ENCODE measurements at places on chromosomes 4 and X. TPM values are rescaled to one million over a fixed set of nuclear protein-coding genes. Genes with fewer than 3 reads are reported as not detected.

DNA sequence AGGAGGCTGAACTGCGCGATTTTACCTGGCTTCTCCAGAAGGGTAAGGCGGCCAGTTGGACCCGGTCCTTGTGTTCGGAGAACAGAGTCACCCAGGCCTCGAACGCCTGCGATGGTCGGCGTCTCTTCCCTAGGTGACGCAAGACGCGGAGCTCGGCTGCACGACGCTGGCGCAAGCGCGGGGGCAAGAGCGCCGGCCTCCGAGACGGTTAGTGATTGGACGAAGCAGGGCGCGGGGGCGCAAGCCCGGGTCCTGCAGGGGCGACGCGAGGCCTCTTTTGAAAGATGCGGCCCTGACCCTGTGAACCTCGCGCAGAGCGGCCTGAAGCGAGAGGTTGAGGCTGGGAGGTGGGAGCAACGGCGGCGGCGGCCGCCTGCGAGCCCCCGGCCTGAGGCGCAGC, 428 bp downstream of the ADAD1 start:
- no peaks in the 10 kb centered on the region for H3K4me1 ChIP-seq
- DNase-seq, result no peak
- no peaks in the 10 kb centered on the region for H3K36me3 ChIP-seq
- H3K4me3 ChIP-seq, result no peak overlapping the region
- H3K27me3 ChIP-seq, result no peaks in the 10 kb centered on the region
- no peak overlapping the region for H3K27ac ChIP-seq

DNA sequence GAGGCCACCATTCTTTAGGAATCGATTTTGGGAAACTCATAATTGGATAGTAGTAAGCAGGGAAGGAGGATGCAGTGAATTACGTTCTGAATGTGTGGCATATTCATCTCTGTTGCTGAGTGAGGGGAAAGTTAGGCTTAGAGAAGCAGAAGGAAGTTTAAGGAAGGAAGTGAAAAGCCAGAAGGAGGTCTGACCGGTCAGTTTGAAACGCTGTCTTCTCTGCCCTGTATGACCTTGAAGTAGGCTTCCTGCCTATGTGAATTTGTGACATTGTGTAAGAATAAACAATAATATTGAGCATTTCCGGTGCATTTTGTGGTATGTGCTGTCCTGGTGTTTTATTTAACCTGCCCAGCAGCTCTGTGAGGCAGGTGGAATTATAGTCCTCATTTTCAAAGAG, 67.3 kb downstream of the PDLIM5 start:
- H3K4me1 ChIP-seq, result no peaks in the 10 kb centered on the region
- DNase-seq, result no peak
- no peaks in the 10 kb centered on the region for H3K27me3 ChIP-seq
- no peak overlapping the region for H3K4me3 ChIP-seq
- no peaks in the 10 kb centered on the region for H3K36me3 ChIP-seq

DNA sequence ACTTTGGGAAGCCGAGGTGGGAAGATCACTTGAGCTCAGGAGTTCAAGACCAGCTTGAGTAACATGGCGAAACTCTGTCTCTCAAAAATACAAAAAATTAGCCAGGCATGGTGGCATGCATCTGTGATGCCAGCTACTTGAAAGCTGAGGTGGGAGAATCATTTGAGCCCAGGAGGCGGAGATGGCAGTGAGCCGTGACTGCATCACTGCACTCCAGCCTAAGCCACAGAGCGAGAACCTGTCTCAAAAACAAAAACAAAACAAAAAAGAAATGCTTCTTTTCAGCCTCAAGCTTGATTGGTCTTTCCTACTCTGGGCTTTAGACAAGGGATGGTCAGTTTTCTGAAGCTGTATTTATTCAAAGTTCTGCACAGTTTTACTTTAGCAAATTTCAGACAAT, 15.8 kb upstream of the DHRSX start:
- H3K36me3 ChIP-seq, result no peaks in the 10 kb centered on the region
- H3K27me3 ChIP-seq, result no peaks in the 10 kb centered on the region
- no peak overlapping the region for H3K27ac ChIP-seq
- no peak overlapping the region for H3K4me3 ChIP-seq

DNA sequence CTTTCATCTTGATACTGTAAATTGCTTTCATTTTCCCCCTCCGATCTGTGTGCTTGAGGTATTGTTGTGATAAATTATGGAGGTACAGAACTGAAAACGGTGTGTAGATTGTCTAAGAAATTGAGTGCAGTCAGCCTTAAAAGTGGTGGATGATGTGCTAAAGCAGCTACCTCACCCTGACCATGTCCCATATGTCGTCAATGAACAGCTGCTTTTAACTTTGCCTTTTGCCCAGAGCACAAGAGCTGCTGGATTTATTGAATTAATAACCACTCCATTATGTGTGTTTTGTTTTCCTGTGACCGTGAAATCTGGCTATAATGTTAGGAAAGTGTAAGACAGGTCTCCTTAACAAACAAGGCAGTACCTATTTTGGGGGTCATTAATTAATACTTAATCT, 581.9 kb upstream of the PITX2 start:
- H3K27me3 ChIP-seq, result no peaks in the 10 kb centered on the region
- DNase-seq, result no peak
- no peak overlapping the region for H3K4me3 ChIP-seq
- H3K27ac ChIP-seq, result no peak overlapping the region

- no peaks in the 10 kb centered on the region for H3K36me3 ChIP-seq
- H3K4me3 ChIP-seq, result no peak overlapping the region
- H3K27me3 ChIP-seq, result no peaks in the 10 kb centered on the region
- no peak for DNase-seq
- no peaks in the 10 kb centered on the region for H3K4me1 ChIP-seq
- no peak overlapping the region for H3K27ac ChIP-seq
Observed at GRCh38 chrX:8272821-8273220, 101.8 kb upstream of the VCX2 start.

SSX4B gene
- not detected for total RNA-seq

PDGFC gene
- total RNA-seq, result 16.1 TPM

NAA15 gene
- total RNA-seq, result 16.6 TPM
